ENCODE measurements at places on chromosomes 7 and 10.

GRCh38 chr7:90173127-90173844 lies 19.0 kb downstream of the STEAP1 start:
- DNase-seq = no peak

DNA sequence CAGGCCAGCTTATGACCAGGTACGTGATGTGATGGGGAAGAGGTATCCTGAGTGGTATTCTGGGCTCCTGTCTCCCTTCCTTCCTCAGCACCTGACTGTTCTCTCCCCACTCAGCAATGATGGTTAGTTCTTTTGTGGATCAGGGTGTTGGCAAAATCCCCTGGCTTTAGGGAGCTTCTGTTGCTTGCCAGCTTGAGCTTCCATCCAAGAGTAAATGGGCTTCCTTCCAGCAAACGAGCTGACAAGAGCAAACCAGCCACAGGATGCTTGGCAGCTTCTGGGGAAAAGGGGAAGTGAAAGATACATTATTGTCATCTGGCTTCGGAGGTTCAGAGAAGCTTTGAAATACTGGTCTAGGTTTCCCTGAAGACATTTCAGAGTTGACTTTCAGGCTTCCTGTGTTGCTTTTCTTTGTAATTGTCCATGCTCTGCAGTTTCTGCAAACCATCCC lies 5.2 kb downstream of the DUSP5 start:
- no peak for DNase-seq

DNA sequence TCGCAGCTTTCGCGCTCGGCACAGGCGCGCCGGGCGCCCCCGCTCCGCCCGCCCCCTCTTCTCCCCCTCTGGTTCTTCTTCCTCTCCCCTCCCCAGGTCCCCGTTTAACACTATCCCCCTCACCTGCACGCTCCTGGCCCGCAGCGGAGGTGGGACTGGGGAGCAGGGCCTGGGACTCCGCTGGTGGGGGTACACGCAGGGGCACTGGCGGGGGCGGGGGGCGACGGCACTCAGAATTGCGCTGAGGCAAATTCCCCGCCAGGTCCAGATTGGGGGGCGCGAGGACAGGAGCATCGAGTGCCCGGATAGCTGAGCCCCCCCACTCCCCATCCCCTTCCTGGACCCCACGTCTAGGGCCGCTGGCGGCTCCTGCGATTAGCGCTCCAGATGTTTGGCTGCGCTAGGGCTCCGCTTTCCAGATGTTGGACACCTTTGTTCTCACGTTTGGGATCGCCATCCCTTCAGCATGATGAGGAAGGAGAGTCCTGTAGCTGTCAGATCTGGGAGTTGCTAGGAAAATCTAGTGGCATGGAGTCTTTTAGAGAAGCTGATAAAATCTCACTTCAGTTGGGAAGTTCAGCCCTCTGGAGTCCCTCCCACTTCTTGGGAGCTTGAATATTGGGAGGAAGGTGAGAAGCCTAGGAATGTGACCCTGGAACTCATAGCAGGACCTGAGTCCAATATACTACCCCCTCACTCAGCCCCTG lies 31.4 kb upstream of the PAX2 start:
- DNase-seq = no peak

DNA sequence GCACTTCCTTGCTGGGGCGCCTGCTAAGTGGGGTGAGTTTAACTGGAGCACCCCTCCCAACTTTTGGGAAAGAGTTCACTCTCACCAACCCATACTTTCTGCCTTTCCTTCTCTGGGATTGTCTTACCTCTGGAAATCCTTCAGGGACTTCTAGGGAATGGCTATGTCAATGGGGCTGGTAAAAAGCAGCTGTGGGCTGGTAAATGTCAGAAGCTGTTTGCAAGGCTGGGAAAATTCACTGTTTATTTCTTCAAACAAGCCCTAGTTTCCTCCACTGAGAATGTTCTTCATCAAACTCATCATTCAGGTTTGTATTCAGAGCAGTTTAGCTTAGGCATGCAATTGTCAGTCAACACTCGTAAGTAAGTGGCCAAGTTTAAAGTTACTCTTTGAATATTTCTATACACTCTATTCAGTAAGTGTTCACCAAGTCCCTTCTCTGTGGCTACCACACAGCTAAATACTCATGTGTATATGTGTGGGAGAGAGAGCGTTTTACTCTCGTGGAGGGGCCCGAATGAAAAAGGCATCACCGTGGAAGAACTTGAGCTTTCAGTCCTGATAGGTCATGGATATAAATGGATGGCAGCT lies 654.8 kb downstream of the LRMDA start:
- no peak for DNase-seq

DNA sequence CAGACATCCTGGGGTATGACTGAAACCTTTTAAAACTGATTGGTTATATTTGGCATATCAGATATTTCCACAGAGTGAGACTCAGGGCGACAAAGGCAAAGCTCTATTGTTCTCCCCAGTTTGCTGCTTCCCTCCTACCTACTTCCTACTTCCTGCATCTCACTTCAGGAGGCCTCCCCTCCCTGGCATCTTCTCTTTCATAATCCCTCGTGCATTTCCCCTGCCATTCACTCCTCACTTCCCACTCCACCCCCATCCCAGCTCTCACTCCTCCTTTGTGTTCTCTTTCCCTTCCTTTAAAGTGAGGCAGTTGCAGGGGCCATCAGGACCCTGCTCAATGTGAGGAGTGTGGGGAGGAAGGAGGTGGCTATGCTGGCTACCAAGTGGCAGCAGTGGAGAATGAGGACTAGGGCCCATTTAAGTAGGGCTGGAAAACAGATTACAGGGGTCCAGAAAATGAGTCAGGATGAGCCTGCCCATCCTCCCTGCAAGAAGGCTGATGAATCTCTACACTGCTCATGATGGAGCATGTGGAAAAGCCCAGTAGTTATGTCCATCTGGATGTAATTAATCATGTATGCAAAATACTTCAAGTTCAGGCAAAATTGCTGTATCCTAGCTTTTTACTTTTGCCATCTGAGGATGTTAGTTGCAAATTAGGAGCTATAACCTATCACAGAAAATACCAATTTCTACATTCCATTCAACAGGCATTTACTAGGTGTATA lies 311.8 kb upstream of the IMMP2L start:
- DNase-seq = no peak

- DNase-seq = no peak
These were observed 695 bp downstream of the HSPA12A start for GRCh38 chr10:116741391-116742351.

DNA sequence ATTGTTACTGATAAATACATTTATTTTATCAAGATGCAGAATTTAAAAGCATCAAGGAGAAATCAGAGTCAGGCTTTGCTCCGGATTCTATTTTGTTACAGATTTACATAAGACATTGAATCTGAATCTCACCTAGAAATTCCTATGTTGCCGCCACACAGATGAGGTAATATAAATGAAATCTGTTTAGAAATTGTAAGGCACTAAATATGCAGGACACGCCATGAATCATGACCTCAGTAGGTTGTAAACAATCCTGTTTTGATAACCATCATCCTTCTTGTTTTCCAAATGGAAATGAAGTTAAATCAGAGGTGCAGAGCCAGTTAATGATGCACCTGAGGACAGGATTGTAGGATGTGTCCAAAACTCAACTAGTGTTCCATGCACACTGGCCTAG lies 778.0 kb downstream of the MAGI2 start:
- no peak for DNase-seq

- no peak for DNase-seq
These were observed 86.0 kb upstream of the PODXL start for GRCh38 chr7:131642429-131642828.

- DNase-seq = no peak
These were observed 35.7 kb downstream of the P4HA1 start for GRCh38 chr10:73060738-73061635.

- DNase-seq = no peak
These were observed 184.2 kb downstream of the KMT2E start for GRCh38 chr7:105198223-105198622.

DNA sequence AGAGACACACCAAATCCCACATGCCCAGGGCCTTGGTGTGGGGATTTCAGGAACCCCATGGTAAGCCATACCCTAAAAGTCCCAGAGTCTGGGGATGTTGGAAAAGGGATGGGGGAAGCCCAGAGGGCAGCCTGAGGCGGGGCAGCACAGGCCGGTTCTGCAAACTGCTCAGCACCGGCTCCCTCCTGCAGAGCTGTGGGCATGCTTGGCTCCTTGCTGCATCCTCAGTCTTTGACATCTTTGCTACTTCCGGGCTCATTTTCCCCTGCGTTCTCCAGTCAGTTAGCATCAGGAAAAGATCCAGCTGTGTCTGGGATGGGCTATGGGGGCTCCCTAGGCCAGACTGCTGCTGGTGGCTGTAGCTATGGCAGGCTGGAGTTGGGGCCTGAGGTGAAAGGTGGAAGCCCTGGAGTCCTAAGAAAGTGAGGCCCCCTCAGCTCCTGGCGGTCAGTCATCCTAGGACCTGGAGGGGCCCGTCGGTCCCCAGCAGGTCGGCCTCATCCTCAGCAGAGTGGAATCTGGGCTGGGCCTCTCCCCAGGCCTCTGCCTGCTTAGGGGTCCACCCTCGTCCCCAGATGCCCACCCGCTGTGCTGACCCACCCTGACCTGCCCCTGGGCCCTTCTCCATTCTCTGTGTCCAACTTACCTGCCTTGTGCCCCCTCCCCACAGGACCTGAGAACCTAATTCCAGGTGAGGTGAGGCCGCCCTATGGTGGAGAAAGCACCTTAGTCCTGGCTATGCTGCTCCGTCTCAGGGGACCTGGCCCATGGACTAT lies 9.3 kb downstream of the TBATA start:
- DNase-seq = no peak

GRCh38 chr7:156472267-156472666 lies 168.3 kb upstream of the RNF32 start:
- DNase-seq = no peak

DNA sequence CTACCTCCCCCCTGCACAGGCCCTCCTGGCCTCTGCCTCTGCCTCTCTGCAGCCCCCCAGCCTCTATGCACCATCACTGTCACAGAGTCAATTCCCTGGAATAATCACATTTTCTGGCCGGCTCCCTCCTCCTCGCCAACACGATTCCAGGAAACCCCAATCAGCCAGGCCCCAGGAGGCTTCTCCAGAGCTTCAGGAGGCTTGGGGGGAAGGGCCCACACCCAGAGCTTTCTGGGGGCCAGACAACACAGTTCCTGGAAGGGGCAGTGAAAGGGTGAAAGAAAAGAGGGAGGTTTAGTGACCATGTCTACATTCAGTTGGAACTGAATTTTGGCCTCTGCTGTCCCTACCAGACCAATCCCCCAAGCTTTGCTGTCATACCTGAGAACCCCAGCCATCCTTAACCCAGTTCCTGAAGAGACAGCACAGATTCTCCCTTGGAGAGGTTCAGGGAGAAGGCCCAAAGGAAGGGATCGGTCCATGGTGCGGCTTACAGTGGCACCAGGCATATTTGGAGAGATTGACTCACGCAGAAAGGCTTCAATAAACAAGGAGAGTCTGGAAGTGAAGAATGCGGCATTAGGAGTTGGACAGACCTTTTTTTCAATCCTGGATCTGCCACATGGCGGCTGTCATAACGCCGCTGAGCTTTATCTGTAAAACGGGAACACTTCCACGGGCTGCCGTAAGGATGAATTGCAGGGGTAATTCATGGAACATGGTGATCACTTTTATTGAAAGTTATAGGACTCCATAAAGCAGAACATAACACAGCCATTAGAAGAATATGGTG lies 89.0 kb downstream of the NEURL1 start:
- no peak for DNase-seq
